Brain (organoid and tissue), 16 donors: ENCODE measurements at places on chromosomes 2 and 18.

GRCh38 chr2:199378948-199379650 is 78.6 kb downstream of the SATB2 start:
- DNase-seq, result no peak

DNA sequence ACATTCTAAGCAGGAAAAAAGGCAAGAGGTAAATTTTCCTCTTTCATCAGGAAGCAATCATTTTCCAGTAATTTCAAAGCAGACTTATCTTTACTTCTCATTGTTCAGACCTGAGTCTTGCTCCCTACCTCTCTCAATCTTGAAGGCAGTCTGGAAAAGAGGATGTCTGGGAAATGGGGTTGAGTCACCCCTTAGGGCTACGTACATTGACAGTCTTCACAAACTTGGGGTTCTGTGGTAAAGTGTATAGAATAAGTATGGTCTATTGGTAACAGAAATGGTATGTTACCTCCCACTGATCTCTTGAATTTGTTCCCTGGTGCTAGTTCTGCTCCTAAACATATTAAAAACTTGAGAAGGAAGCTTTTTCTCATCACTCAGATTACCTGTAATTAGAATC is 361.3 kb downstream of the SS18 start:
- DNase-seq, result no peak

- no peak for DNase-seq
Observed at GRCh38 chr2:85395912-85396475, 14.2 kb downstream of the CAPG start.

GRCh38 chr2:226413498-226414130 is 386.0 kb downstream of the IRS1 start:
- DNase-seq, result no peak

DNA sequence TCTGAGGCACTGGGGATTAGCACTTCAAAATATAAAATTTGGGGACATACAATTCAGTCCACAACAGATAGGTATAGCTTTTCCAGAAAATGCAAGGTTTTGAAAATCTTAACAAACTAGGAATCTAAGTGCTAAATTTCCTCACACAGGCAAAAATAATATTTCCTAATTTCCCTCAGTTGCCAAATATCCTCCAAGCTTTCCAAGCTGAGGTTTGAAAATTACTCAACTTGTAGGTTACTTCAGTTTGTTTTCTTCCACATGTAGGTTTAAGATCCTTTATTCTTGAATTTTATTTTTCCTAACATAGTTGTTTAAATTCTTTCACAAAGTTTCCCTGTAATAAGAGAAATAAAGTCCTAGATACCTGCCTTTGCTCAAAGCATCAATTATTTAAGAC is 192.9 kb upstream of the NRXN1 start:
- DNase-seq, result no peak

GRCh38 chr2:65980531-65980930 is 454.4 kb upstream of the MEIS1 start:
- DNase-seq, result no peak

DNA sequence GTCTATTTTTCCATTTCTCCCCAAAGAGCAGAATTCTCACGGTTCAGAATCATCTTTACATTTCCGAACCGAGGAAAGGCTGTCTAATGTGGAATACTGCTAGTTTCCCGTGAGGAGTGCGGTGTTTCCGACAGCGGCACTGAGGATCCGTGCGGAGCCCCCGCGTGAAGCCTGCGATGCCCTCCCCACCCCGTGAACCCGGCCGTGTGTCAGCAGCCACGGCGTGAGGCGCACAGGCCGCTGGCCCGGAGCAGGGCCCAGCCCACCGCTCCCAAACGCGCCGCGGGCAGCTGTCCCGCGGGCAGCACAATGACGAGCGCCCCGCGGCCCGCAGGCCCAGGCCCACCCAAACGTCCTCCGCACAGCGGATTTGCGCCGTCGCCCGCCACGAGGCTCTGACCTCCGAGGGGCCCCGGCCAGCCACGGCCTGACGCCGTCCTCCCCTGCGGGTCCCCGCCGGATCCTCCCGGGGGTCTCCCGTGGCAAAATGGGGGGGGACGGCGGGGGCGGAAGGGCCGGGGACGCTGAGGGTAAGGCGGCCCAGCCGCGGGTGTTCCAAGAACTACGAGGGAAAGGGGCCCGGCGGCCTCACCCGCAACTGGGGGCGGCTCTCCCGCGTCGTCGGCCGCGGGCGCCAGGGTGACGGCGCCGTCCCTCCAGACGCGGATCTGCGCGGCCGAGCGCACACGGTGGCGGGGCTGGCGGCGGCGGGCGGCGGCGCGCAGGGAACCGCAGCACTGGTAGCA is 796 bp downstream of the SPIRE1 start:
- peak; percentile 61 for DNase-seq

- no peak for DNase-seq
Observed at GRCh38 chr2:160498137-160498536, 4.5 kb upstream of the RBMS1 start.

DNA sequence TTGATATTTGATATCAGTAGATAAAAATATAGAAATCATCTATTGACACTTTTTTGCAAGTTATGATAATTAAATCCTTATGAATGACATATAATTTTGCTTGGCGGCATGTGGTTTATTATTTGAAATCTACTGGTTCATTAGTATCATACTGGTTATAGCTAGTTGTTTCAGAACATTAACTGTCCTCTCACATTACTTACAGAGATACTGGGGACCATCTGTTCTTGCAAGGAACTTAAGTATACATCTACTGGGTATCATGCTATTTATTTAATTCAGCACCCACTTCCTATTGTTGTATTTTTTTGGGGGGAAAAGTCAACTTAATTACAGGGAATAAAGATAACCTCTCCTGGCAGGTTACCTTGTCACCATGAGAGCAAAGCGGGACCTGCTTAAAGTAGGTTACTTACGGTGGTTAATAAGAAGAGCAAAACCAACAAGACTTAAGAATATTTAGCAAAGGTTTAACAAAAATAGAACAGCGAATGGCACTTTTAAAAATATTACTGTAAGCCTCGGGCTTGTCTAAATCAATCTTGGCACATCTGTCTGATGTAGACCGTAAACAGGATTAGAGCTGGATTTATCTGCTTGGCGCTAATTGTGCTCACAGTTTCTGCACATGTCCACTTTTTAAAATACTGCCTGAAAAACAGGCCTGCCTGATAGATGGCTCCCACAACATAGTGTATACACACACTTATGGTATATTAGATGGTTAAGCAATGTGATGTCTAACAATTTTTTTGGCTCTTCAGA is 41.8 kb downstream of the CERKL start:
- DNase-seq, result no peak

GRCh38 chr18:23068011-23068410 is 67.3 kb upstream of the CABLES1 start:
- DNase-seq, result no peak

GRCh38 chr2:188952901-188953300 is 21.3 kb upstream of the COL3A1 start:
- no peak for DNase-seq

DNA sequence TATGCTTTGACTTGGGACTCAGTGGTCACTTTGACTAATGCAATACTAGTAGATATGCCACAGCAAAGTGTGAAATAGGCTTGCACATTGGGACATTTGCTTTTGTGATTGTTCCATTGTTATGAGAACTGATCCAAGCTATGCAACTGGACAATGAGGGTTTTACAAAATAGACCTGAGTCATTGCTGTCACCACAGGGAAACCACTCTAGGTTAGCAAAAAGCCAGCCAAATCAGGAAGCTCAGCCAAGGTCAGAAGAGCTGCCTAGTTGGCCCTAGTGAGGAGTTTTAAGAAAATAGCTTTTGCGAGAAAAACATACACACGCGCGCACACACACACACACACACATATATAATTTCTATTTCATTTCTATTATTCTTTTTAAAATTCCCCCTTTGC is 452.4 kb upstream of the CDH7 start:
- no peak for DNase-seq

DNA sequence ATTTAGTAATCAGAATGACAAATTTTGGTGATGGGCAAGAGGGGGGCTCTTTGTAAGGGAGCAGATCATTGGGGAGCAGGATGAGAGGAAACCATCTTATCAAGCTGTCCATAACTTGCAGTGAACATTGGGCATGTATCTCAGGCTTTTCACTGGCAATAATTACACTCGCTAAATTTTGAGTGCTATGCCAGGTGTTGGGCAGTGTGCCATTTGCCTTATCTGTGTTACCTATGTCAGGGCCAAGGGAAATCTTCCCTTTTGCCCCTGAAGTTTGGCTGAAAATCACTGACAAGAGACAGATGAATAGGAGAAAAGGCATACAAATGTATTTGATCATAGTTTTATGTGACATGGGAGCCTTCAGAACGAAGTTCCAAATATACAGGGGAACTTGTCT is 39.0 kb downstream of the NOSTRIN start:
- no peak for DNase-seq

DNA sequence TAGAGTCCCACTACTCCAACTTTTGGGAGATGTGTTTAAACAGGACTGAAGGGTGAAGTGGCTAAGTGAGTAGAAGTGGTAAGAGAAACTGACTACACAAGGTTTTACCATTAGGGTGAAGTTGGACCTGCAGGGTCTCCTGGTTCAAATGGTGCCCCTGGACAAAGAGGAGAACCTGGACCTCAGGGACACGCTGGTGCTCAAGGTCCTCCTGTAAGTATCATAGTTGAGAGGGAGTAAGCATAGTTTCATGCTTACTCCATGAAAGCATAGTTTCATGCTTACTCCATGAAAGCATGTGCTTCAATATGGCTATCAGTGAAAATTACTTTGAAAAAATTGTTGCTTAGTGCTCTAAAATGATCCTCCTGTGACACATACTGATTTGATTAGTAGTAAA is 19.1 kb downstream of the COL3A1 start:
- no peak for DNase-seq

- DNase-seq, result no peak
Observed at GRCh38 chr2:234241656-234242458, 191.4 kb downstream of the SPP2 start.

DNA sequence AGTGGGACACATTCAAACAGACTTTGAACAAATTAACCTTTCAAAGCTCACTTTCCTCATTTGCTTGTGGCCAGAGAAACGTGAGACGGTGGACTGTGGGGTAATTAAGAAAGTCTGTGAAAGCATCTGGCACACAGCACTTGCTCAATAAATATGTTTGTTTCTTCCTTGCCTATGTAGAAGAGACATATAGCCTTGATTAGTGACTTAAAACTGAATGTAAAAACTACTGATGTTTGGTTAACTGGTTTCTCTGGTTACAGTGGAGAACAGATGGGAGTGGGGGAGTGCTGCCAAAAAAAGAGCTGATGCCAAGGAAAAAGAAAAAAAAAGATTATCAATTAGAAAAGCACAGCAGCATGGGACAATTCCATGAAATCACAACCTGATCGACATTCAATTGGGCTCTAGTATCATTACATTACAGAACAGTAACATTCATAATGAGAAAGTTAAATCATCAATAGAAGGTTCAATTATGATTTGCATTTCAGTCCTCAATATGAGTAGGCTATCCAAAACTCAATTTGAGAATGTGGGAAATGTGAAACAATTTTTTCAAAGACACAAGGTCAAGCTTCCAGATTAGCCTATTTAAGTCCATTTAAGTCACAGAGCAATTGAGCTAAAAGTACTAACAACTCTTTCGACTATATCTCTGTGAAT is 14.7 kb downstream of the CUL3 start:
- DNase-seq, result peak; percentile 11

DNA sequence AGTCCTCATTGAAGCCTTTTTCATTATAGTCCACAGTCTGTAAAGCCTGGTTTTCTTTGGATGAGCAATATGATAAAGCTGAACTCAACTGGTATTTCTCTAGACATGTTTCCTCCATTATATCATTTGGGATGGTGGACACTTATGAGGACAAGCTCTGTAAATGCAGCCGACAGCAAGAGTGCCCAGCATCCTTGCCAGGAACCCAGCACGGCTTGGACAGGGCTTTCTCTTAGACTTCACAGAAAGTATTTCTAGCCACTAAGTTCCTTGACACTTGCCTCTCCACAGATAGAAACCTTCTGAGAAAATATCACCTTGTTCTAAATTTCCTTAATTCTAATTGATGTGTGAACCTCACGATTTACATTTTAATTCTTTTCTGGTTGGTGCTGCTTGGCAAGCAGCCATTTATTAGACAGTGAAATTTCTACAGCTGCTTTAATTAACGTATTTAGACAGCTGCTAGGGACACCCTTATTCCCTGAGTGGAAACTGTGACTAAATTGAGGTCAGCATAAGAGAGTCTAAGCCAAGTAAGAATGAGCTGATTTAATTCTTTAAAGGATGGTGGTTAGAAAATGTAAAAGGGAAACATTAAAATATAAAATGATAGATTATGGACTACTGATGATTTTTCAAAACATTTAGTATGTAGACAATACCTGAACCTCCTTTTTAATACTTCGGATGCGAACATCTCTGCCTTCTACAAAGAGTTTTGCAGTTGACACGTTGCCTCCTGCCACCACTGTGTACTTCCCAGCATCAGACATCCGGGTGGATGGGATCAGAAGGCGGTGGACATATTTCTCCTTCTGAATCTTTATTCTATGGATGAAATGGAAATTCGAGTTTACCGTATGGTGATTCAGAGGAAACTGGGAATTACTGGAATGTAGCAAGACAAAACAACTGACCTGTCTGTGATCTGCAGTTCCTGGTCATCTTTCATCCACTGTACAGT is 39.8 kb downstream of the TTN start:
- DNase-seq, result peak; percentile 87

- DNase-seq, result peak; percentile 68
Observed at GRCh38 chr2:932320-933115, 18.1 kb upstream of the SNTG2 start.

DNA sequence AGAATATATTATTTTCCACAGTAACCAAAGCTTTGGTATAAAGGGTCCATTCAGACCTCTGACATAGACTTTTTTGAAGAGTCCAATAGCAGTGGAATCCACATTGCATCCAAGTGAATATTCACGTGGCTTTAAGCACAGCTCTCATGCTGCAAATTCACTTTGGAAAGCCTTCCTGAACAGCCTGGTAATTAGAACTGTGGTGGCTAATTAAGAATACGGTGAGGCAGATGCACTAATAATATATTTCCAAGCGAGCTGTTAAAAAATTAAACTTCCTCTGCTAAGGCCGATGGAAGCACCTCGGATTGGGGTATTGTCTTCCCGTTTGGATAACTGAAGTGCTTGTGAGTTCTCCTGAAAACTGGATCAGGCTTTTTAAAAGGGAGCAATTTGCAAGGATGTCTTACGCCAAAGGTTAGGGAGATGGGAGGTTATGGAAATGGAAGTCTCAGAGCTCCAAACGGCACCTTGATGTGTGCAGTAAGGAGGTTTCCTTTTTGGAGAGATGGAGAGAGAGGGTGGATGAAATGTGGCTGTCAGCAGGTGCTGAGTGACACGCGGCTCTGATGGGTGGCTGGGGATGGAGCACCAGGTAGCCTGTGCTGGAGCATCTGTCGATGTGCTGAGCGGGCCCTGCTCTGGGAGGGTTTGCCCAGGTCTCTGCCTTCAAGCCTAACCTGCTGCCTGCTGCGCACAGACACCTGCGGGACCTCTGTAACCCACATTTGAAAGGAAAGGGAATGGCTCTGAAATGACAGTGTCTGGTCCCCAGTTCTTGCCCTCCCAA is 37.5 kb downstream of the CABLES1 start:
- no peak for DNase-seq

DNA sequence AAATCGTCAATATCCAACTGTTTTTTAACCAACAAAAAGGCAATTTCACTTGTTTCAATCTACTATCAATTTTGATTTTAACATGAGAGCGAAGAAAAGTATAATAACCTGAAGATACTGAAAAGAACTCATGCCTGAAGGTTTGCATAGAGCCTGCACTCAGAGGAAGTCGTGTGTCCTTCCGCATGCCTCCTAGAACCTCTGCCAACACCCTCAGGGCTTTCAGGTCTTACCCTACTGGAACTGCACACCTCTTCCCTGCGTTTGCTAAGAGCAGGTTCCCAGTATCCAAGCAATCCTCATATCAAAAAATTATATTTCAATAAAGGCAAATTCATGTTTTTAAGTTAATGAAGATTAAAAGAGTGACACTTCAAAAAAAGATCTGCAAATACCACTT is 74.7 kb downstream of the PIAS2 start:
- DNase-seq, result no peak
